Left kidney (tissue), 8 donors: ENCODE measurements at places on chromosomes 3 and 15. TPM values are rescaled to one million over a fixed set of nuclear protein-coding genes. Genes with fewer than 3 reads are reported as not detected.

PLCD1 gene
- 20.2 TPM for polyA plus RNA-seq

GPR149 gene
- polyA plus RNA-seq: not detected

BFSP2 gene
- polyA plus RNA-seq: 0.33 TPM

CPEB1 gene
- polyA plus RNA-seq: 2.2 TPM
